ENCODE measurements at places on chromosomes 11 and 22.

DNA sequence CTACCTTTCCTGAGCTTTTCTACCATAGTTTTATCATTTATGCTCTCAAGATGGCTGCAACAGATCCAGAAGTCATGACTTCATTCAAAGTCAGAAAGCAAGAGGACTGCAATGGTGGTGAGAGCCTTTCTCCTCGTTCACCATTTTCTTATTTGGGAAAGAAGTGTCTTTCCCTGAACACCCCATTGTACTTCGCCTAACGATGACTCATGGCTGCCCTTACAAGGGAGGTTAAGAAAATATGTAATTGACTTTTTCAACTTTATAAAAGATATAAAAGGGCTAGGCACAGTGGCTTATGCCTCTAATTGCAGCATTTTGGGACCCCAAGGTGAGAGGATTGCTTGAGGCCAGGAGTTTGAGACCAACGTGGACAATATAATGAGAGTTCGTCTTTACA, 541.7 kb downstream of the METTL15 start:
- no peak for DNase-seq

GRCh38 chr22:30288419-30289140, 725 bp downstream of the CASTOR1 start:
- DNase-seq: no peak

DNA sequence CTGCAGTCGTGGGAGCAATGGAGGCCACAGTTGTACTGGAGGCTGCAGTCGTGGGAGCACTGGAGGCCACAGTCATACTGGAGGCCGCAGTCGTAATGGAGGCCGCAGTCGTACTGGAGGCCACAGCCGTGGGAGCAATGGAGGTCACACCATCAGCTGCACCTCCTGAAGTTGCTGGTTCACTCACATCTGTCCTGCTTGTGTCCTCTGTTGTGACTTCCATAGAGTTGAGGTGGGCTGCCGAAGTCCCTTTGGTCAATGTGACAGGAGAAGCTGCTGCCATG, 9.3 kb downstream of the C11orf24 start:
- no peak for DNase-seq

GRCh38 chr22:45335854-45336522, 26.3 kb downstream of the FAM118A start:
- DNase-seq: no peak

- no peak for DNase-seq
Measured at GRCh38 chr11:65891219-65892136, 1.0 kb downstream of the CCDC85B start.

- no peak for DNase-seq
Measured at GRCh38 chr22:47547881-47548650, 785.6 kb downstream of the TBC1D22A start.

- DNase-seq: no peak
Measured at GRCh38 chr11:128872094-128872493, 5.0 kb upstream of the KCNJ1 start.

GRCh38 chr11:73262851-73263495, 9.2 kb upstream of the P2RY6 start:
- no peak for DNase-seq
